HCEC 1CT (cell line): ENCODE measurements at places on chromosomes 6 and 20.
A peak's percentile ranks its signal among the peaks of the same experiment; 100 is the strongest.

GRCh38 chr6:156782691-156783320 lies 5.6 kb downstream of the ARID1B start:
- peak; percentile 26 for DNase-seq

GRCh38 chr6:74166849-74167248 lies 470.8 kb downstream of the CD109 start:
- peak; percentile 7 for DNase-seq

- DNase-seq: no peak
Measured at GRCh38 chr6:53584726-53585125, 39.8 kb upstream of the GCLC start.

DNA sequence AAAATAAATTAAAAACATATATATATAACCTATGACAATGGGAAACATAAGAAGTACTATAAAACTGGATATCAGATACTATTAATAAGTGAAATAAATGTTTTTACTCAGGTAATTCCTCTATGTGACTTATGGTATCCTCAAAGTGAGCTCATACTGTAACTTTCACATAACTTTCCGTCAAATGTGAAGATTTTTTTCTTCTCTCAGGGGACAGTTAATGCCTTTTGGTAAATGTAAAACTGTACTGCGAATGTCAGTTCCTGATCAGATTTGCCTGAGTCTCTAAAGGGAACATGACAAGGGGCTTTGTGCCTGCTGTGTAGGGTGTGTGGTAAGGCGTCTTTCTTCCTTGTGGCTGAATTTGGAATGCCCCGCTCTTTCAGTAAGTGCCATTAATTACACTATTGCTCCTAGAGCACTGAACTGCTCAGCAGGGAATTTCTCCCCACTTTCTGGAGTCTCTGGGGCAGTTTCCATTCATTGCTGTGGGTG lies 271.8 kb downstream of the PRL start:
- DNase-seq: no peak

DNA sequence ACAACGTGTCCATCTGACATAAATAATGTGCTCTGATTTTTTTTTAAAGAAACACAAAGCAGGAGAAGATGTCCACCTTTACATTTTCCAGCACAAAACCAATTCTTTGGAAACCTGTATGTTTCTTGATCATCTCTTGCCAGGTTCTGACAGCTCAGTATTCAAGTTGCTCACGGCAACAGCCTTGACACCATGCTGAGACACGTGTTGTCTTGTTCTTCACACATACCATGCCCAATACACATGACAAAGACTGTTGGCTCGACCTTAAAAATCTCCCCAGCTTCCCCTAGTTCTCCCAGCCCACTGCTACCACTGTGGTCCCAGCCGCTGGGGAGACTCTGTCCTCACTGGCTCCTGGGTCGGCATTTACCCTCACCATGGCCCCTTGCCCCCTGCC lies 518.9 kb downstream of the PREX1 start:
- no peak for DNase-seq

- DNase-seq: no peak
Measured at GRCh38 chr6:143200167-143200770, 139.6 kb downstream of the AIG1 start.

DNA sequence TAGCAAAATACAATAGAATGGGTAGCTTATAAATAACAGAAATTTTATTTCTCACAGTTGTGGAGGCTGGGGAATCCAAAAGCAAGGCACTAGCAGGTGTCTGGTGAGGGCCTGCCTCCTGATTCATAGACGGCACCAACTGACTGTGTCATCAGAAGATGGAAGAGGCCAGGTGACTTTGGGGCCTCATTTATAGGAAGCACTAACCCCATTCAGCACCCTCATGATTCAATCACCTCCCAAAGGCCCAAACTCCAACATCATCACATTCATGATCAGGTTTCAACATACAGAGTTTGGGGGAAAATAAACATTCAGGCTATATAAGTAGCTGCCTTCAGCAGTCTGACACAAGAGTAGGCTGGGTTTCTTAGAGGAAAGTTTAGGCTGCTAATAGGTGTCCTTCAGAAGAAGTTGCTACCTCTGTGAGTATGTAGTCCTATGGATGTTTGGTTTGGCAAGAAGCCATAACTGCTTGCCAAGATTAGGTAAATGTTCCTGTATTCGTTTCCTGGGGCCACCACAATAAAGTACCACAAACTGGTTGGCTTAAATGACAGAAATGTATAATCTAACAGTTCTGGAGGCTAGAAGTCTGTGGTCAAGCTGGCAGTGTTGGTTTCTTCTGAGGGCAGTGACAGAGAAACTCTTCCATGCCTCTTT lies 48.8 kb downstream of the NT5E start:
- no peak for DNase-seq

- no peak for DNase-seq
Measured at GRCh38 chr6:127937102-127937501, 36.2 kb upstream of the THEMIS start.

DNA sequence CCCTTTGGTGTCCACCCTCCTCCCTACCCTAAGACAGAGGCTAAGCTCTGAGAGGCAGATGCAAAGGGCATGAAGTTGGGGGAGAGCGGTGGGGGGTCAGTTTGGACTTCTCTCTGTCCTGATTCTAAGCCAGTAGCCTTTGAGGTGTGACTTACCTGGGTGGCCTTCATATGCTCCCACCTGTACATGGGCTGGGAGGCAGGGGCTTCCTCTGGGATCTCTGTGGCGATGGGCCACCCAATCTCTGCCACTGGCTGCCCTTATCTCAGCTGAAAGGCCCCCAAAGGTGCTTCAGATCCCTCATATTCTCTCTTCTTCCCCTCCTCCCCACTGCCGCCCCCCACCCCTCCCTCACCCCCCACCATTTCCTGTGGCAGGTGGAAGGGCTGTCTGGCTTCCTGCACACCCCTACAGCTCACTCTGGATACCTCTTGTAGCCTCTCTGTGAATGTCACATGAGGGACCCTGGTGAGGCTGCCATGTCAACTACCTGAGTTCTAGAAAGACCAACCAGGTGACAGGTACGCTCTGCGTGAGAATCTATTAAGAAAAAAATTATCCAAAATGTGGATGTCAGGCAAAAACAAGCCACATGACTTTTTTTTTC lies 34.0 kb downstream of the PNLDC1 start:
- no peak for DNase-seq

DNA sequence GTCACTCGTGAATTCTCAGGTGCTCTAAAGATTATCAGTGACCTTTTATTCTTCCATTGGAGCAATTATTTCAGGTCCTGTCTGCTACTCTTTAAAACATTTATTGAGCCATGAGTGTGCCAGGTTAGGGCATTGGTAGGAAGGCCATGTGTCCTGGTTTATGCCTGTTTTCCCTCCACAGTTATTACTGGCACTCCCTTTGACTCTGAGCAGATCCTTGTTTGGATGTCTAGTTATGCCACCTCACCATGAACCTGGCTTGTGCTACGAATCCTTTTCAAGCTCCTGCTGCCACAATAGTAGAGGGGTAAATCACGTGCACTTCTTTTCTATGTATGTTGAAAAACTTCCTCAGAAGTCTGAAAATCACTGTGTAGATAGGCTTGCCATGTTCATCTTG lies 27.4 kb downstream of the CRYBG1 start:
- no peak for DNase-seq

DNA sequence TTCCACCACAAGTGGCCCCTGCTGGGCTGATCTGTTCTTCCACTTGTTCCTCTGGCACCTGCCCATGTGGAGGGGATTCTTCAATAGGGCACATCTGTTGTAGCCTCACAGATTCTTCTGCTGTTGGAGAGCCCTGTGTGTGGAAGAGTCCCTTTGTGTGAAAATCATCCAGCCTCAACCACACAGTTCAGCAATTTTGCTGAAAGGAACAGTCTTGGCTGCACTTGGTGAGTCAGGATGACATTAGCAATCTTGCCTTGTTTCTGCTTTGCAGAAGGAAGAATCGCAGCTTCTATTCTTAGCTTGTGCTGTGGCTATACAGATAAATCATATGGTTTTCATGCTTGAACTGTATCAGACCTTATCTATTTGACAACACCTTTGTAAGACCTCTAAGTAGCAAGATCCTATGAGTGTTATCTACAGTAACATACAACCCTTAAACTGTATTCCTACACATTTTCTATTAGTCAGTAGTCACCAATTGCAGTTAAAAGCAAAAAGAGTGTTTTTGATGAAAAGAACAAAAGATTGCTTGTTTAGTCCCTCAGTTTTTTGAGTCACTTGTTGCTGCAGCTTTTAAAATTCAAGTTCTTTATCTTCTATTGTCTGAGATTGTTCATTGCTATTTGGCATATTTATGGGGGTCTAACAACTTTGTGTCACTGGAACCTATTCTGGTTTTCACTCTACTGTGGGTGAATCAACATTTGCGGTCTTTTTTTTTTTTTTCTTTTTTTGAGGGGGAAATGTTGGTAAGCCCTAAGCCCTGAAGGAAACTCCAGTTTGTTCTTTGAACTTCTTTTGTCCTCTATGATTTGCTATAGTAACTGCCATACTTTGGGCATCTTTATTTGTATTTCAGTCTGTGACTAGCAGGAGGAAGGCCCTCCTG lies 231.6 kb downstream of the TFAP2B start:
- no peak for DNase-seq

- DNase-seq: peak; percentile 13
Measured at GRCh38 chr6:153625089-153625488, 414.0 kb upstream of the OPRM1 start.

GRCh38 chr6:14333556-14334305 lies 216.2 kb downstream of the CD83 start:
- DNase-seq: peak; percentile 34

- DNase-seq: no peak
Measured at GRCh38 chr6:20575704-20576451, 41.6 kb downstream of the CDKAL1 start.

DNA sequence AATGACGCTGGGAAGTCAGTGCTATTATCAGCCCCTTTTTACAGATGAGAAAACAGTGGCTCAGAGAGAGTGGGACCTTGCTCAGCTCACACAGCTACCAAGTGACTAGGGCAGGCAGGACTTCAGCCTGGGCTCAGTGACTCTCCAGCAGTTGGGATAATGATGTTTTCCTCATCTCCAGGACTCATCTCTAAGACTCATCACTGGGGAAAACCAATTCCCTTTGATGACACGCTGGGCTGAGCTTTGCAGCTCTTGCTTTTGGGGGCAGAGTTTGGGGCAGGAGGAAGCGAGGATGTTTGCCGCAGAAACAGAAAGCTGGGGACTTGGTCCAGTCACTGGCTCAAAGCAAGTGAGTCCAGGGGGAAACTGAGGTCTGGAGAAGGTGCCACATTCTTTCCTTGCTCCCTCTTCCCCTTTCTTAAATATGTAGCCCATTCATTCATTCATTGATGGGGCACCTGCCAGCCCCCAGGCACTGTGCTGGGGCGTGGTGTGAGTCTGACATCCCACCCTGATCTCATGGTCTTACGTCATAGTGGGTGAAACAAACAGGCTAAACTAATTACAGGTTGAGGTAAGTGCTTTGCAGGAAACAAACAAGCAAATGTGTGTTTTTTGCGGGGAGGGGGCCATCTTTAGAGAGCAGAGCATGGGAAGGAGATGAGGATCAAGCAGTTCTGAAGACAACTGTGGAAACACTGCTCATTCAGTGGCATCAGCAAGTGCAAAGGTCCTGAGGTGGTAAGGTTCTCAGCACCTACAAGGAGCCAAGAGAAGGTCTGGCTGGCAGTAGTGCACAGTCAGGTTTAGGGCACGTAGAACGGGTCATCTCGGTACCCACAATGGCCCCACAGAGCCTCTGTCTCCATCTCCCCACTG lies 74.4 kb upstream of the PMEPA1 start:
- no peak for DNase-seq

DNA sequence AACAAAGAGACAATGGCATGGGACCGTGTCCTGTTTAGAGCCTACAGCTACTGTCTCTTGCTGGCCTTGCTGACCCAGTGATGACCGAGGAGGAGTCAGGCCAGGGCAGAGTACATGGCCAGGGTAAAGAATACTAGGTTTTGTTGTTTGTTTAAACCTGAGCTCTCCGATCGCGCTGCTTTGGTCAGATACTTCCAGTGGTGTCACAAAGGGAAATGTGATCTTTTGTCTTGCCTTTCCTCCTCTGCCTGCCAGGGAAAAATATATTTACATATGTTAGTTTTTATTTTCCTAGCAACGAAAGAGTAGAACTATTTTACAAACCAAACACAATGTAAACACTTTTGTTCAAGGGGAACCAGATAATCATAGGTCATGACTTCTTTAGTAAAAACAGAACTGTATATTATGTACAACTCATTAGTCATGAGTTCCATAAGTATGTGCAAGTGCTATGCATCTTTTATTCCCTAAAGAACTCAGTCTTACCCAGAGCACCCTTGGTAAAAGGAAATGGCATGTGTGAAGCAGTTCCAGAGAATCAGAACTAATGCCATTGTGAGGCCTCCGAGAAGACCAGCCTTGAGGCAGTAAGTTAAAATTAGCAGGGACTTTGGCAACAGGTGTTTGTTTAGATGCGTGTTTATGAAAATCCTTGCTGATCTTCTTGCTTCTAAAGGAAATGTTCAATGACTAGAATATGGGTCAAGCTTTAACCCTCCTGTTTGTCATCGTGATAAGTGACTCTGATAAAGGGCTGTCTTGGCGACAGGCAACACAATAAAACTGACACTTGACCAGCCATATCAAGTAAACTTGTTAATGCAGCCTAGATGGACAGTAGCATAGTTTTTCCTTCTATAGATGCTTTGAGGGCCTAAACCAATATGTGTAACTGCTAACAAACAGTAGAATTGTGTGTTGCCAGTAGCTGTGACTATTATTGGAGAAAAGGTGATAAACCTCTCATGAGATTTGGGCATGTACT lies 204.6 kb downstream of the NKAIN2 start:
- no peak for DNase-seq

GRCh38 chr6:112139052-112139451 lies 51.7 kb downstream of the FAM229B start:
- DNase-seq: no peak

DNA sequence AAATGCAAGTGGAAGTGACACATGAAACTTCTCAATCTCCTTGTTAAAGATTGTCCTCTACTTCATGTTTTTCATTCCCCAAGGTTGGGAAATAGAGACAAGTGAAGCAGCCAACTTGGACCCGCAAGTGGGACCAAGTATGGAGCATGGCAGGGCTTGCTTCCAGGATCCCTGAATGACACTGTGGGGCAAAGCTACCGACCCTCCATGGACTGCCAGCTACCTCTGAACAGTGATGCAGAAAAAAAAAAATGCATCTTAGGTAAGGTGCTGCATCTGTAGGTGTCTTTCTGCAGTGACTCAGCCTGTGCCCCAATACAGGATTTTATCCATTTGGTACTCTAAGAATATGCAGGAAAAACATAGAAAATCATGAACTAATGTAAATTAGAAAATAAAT lies 119.1 kb upstream of the ENPP5 start:
- no peak for DNase-seq
